ENCODE measurements at places on chromosomes 16 and 17.

DNA sequence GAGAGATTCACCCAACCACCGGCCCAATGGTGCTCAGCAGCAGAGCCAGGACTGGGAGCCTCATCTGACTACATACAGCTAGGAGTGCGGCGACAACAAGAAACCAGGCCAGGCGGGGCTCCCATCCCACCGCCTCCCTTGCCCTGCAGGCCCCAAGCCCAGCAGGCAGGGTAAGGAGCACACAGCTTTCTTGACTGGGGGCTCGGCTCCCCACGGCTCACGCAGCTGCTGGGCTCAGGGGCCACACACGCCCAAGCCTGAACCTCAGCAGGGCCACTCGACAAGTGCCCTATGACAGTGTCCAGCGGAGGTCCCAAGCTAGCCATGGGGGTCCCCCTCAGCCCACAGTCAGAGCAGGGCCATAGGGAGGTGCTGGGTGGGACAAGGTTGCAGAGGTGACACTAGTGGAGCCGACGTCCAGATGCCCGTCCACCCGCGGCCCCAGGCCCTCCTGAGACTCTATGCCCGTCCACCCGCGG is 13.7 kb downstream of the PIEZO1 start:
- no peak for DNase-seq

- no peak for DNase-seq
Observed at GRCh38 chr17:57855391-57856035, 5.7 kb upstream of the MRPS23 start.

DNA sequence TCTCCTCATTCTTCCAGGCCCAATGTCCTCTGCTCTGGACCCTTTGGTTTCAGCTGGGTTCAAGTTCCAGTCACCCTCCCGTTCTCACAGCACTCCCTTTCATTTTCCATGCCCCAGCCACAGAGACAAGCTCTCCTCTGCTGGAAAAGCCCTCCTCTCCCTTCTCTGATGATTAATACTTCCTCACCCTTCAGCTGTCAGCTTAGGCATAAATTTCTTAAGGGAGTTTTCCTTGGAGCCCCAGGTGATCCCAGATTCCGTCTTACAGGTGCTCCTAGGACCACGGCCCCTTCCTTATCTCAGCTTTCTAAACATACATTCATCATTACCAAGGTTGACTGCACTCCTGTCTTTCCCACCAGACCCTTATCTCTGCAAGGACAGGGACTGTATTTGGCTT is 10.4 kb downstream of the CHAD start:
- DNase-seq, result no peak

GRCh38 chr17:12591021-12591735 is 74.5 kb upstream of the MYOCD start:
- DNase-seq, result peak; percentile 45

DNA sequence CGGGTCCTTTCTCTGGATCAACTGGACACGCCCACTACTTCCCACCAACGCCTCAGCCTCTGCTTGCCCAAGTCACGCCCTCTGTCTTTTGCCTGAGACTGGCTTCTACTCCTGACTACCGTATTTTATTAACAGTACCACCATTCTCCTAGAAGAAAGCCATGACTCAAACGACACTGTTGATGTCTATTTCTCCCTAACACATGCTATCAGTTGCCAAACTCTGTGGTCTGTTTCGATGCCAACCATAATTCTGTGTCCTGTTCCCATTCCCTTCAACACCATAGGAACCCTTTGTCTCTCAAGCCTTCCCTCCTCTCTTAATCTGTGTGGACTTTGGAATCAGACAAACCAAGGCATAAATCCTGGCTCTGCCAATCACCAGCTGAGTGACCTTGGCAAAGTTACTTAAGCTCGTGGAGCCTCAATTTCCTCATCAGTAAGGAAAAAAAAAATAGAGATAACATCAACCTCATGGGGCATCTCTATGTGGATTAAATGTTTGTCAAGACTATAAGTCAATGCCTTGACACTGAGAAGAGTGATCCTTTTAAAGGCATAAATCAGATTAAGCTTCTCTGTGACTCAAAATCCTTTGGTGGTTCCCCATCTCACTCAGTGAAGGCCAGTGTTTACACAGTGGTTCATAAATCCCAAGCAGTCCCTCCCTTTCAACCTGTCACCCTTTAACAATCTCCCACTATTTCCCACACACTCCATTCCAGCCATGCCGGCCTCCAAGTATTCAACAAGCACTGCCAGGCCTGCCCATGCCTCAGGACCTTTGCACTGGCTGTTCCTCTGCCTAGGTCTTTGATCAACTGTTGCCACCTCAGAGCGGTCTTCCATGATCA is 45.6 kb downstream of the ERN1 start:
- no peak for DNase-seq

GRCh38 chr16:67538666-67539101 is 10.1 kb downstream of the RIPOR1 start:
- no peak for DNase-seq

DNA sequence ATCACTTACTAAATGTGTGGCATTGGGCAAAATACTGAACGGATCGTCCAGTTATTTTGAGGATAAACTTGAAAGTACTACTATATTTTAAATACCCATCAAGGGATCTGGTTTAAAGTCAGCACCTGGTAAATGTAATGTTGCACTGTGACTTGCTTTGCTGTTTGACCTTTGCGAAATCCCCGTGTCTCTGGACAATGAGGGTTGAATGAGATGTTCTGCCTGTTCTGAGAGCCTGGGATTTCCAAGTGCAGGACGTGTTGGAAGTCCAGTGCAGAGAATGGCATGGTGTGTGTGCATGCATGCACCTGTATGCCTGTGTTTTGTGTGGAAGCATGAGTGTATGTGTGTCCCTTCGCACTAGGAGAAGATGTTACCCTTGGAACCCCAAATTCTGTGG is 106.6 kb downstream of the N4BP1 start:
- no peak for DNase-seq

- no peak for DNase-seq
Observed at GRCh38 chr16:67024384-67025209, 4.4 kb upstream of the CBFB start.

DNA sequence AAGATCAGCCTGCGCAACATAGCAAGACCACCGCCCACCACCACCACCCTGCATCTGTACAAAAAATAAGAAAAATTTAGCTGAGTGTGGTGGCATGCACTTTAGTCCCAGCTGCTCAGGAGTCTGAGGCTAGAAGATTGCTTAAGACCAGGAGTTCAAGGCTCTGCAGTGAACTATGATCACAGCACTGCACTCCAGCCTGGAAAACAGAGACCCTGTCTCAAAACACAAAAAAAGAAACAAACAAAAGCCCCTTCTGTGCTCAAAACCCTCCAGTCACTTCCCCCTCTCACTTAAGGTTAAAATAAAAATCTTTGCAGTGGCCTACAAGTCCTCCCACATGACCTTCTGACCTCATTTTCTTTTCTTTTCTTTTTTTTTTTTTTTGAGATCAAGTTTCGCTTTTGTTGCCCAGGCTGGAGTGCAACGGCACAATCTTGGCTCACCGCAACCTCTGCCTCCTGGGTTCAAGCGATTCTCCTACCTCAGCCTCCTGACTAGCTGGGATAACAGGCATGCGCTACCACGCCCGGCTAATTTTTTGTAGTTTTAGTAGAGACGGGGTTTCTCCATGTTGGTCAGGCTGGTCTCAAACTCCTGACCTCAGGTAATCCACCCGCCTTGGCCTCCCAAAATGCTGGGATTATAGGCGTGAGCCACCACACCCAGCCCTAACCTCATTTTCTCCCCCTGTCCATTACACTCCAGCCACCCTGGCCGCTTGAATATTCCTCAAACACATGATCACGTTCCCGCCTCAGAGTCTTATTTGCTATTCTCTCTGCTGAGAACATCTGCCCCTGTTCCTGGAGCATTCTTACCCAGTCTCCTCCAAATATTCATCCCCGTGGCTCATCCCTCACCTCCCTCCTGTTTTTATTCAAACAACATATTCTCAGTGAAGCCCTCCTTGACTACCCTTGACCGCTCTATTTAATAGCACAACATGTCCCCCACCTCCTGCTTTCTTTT is 126.6 kb upstream of the MED13 start:
- no peak for DNase-seq

DNA sequence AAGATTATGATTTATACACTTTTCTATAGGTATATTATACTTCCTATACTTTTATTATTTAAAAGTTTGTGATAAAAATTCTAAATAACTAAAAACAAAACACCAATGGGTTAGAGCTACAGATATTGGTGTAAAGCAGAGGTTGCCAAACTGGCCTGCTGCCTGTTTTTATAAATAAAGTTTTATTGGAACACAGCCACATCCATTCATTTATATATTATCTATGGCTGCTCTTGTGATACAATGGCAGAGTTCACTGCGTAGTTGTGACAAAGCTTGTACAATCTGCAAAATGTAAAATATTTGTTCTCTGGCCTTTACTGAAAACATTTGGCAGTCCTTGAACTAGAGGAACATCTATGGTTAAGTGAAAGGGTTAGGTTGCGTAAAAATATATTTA is 208.7 kb downstream of the PRKCB start:
- DNase-seq, result no peak

DNA sequence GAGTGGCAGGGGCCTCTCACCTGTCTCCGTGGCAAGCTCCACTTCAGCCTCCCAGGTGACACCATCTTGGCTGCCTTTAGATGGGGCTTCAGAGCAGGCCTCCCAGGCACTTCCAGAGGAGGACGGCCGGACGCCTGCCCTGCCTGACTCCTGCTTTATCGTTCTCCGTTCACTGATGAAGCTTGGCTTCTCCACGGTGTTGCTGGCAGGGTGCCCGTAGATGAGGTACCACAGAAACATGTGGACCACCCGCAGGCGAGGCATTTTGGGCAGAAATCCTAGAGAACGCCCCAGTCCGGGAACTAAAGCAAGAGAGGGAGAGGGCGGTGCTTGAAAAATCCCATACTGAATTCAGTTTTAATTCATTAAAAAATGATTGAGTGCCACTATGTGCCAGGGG is 54.5 kb downstream of the GTF3C1 start:
- no peak for DNase-seq

DNA sequence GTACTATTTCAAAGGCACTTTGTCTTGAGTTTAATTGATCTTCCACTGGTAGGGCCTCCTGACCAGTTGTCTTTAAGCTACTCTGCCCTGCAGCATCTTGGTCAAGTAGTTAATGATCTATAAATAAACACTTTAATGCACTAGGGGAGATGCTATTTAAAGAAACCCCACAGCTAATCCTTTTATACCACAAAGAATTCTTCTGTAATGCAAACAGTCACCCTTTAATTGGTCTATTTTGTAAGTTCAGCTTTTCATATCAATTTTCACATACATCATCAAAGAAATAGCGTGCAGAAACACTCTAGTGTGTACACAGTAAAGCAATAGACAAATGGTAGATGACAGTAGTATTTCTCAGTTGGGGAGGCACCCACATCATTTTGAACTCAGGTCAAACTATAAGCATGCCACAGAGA is 70.3 kb downstream of the PMP22 start:
- no peak for DNase-seq

DNA sequence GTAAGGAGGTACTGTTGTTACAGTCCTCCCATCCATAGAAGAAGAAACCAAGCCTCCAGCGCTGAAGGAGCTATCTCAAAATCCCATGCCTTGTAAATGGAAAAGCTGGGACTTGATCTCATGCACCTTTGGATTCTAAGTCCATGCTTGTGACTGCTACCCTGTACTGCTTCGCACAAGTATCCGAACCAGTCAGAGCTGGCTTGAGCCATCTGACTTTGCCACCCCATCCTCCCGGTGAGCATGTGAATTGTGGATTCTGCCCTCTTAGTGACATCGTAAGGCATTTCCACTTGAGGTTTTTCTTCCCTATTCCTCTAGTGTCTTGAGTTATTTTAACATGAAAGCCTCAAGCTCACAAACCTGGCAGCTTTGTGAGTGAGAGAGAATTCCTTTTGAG is 15.3 kb downstream of the MYOCD start:
- DNase-seq, result no peak

- no peak for DNase-seq
Observed at GRCh38 chr16:64151990-64152767, 969.7 kb downstream of the CDH11 start.

DNA sequence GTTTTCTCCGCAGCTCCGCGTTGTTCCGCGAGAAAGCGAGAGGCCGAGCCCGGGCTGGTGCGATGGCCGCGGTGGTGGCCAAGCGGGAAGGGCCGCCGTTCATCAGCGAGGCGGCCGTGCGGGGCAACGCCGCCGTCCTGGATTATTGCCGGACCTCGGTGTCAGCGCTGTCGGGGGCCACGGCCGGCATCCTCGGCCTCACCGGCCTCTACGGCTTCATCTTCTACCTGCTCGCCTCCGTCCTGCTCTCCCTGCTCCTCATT is 404 bp downstream of the EMC6 start:
- DNase-seq, result no peak

DNA sequence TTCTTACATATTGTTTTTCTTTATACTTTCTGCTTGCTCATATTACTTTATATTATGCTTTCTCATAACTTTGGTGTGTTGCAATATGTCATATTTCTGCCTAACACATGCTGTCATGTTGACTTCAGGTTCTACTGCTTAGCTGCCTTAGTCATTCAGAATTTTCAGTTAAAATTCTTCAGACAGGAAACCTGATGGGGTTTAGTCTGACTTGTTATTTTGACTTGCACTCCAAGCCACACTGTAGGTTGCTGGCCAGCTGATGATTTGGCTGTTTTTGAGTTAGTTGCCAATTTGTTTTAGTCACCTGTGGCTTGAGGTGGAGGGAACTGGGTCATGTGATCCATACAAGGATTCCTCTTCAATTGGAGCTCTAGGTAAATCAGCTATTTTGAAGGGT is 315.4 kb downstream of the MAP2K6 start:
- no peak for DNase-seq

- no peak for DNase-seq
Observed at GRCh38 chr16:15785386-15786059, 71.3 kb downstream of the MYH11 start.

DNA sequence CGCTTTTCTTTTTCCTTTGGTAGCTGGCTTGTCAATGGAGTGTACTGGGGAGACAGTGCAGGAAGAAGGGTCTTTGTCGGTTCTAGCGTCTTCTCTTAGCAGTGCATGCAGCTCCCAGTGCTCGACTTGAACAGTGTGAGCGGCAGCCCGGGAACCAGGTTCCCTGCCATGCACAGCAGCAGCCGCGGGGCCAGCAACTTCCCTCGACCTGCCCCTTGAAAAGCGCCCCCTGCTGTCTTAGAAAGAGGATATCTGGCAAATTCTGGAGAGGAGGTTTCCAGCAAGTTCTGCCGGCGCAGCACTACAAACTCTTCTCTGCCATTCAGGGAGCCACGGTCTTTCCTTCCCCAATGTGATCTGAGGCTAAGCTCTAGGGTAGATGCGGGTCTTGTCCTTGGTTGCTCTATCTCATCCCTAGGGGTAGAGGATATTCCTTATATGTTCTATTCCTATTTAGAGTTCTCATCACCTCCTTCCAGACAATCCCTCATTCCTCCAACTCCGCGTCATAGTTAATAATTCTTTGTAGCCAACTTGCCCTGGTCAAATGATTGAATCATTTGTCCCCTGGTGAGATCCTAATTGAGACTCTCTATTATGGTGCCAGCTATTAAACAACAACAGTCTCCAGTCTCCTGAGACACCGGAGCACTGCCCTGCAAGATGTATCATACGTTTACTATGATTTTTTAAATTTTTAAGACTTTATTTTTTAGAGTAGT is 451.3 kb downstream of the PMP22 start:
- DNase-seq, result no peak

- no peak for DNase-seq
Observed at GRCh38 chr17:8985054-8985701, 19.7 kb upstream of the PIK3R5 start.

Data from HTR-8/SVneo (cell line).